ENCODE measurements at places on chromosomes 13 and 19.

DNA sequence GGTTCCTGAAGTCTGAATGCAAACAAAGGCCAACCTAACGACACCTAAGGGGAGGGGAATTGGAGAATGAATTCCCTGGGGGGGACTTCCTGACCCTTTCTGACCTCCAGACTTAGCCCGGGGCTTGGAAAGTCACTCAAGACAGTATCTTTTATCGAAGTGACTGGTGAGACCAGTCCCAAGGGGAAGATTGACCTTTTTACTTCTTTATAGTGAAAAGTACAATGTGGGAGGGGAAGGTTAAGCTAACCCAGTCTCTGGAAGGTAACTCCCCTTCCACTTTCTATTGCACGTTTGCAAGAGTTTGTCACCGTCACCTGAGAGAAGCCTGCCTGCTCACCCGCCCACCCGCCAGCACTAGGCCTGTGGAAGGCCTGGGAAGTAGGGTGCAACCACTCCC lies 111.9 kb downstream of the EFNB2 start:
- no peak for DNase-seq

- DNase-seq, result no peak
Observed at GRCh38 chr13:23550163-23550562, 20.0 kb upstream of the TNFRSF19 start.

DNA sequence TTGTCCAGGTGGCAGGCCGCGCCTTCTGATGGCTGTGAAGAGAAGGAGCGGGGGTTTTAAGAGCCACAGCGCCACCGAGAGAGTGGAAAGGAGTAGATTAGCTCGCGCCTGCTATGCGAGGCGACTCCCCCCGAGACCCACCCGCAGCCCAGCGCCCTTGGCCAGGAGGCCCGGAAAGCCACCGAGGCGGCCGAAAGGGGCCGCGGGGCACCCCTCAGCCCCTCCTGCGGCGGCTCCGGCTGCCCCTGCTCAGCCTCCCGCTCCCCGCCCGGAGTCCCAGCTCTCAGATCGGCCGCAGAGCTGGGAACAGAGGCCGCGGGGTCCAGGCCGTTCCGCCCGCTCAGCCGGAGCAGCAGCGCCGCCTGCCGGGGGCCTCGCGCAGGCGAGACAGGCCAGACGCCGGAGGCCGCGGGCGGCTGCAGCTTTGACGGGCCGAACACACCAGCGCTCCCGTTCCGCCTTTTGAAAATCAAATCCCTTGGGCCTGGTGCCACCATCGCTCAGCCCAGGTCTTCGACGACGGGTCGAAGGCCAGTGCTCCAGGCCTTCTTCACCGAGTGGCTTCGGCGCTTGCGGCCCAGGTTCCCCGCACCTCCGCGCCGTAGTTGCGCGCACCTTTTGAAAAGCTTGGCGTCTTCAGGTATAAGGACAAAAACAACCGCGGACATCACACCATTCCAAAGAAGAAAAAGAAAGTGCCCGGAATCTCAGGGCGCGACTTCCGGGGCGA lies 15.3 kb downstream of the CDX2 start:
- peak; percentile 44 for DNase-seq

DNA sequence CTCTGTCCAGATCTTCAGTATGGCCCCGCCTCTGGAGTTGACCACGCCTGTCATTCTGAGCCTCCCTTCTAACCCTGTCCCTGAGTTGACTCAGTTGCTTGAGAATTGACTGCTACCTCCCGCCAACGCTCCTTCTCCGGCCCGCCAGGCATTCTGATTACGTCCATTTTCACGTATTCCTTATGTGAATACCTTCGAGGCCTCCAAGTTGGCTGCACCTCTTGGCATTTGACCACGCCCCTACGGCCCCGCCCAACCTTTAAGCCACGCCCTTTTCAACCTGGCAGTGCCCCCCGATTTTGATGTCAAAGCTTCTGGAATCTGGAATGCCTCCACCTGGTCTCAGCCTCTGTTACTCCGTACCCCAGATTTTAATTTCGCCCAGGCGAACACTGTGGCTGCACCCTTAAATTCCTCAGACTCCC lies 1.7 kb upstream of the EML2 start:
- no peak for DNase-seq

- DNase-seq, result no peak
Observed at GRCh38 chr13:58869566-58869965, 1238.0 kb downstream of the PCDH17 start.

- no peak for DNase-seq
Observed at GRCh38 chr19:35797663-35798062, 15.0 kb downstream of the PRODH2 start.

DNA sequence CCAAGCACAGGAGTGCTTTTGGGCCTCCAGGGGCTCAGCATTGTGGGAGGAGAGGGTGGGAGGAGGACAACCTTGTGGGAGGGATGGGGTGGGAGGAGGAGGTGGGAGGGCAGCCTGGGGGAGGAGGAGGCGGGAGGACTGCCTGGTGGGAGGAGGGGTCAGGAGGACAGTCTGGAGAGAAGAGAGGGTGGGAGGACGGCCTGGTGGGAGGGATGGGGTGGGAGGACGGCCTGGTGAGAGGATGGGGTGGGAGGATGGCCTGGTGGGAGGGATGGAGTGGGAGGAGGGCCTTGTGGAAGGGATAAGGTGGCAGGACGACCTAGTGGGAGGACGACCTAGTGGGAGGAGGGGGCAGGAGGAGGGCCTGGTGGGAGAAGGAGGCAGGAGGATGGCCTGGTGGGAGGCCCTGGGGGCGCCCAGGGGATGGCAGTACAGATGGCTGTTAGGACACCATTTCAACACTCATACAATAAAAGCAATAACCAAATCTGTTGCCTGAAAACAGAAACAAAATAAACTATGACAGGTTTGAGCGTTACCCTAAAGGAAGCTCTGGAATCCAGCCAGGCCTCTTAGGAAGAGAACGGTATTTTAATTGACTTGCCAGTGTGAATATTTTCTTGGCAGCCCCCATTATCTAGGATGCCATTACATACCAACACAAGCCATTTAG lies 63.7 kb downstream of the CRYL1 start:
- DNase-seq, result no peak

DNA sequence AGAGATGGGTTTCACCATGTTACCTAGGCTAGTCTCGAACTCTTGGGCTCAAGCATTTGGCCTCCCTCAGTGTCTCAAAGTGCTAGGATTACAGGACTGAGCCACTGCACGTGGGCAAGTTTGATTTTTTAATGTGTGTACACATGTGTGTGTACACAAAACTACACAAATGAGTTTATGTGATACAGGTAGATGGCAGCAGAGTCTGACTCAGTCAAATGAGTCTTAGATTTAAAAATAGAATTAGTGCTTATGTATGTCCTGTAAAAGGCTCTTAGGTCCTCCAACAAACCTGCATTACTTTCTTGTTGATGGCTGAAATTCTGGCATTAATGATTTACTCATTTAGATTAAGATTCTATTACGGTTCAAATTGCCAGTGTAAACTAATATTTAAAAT lies 293.7 kb downstream of the PCDH17 start:
- DNase-seq, result no peak

GRCh38 chr13:35857769-35858168 lies 273.4 kb downstream of the DCLK1 start:
- DNase-seq, result no peak

GRCh38 chr19:6717441-6717971 lies 2.9 kb downstream of the C3 start:
- no peak for DNase-seq

GRCh38 chr13:98542568-98543377 lies 34.1 kb downstream of the STK24 start:
- no peak for DNase-seq

GRCh38 chr13:27572234-27572901 lies 48.0 kb downstream of the LNX2 start:
- no peak for DNase-seq

- DNase-seq, result no peak
Observed at GRCh38 chr13:26498656-26499601, 58.6 kb upstream of the WASF3 start.

- DNase-seq, result no peak
Observed at GRCh38 chr13:52794589-52794988, 53.9 kb downstream of the PCDH8 start.

DNA sequence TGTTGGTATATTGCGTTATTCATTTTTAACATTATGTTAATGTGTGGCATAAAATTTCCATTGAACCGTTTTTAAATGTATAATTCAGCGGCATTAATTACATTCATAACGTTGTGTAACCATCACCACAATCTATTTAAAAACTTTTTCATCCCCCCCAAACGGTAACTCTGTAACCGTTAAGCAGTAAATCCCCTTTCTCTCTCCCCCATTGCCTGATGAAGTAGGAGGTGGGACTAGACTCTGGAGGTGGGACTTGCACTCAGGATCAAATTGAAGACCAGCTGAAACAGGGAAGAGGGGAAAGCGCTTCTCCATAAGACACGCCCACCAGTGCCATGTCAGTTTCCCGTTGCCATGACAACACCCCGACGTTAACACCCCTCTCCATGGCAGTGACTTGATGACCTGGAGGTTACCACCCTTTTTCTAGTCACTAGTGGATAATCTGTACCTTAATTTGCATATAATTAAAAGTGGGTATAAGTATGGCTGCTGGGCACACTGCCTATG lies 16.8 kb downstream of the CLEC11A start:
- DNase-seq, result no peak

DNA sequence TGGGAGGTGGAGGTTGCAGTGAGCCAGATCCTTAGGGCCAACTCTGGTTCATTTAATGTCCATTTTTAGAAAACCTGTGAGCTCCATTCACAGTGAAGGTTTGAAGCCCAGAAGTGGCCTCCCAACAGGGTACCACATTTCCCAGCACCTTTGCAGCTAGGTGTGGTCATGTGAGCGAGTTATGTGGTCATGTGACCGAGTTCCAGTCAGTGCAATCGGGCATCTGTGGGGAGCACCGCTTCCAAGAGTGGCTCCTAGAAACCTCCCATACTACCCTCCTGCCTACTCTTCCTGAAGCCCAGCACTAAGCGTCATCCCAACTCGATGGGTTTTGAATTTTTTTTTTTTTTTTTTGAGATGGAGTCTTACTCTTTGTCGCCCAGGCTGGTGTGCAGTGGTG lies 663 bp upstream of the PLA2G4C start:
- DNase-seq, result no peak
